8988T (cell line): ENCODE measurements at places on chromosomes 3 and 15.

DNA sequence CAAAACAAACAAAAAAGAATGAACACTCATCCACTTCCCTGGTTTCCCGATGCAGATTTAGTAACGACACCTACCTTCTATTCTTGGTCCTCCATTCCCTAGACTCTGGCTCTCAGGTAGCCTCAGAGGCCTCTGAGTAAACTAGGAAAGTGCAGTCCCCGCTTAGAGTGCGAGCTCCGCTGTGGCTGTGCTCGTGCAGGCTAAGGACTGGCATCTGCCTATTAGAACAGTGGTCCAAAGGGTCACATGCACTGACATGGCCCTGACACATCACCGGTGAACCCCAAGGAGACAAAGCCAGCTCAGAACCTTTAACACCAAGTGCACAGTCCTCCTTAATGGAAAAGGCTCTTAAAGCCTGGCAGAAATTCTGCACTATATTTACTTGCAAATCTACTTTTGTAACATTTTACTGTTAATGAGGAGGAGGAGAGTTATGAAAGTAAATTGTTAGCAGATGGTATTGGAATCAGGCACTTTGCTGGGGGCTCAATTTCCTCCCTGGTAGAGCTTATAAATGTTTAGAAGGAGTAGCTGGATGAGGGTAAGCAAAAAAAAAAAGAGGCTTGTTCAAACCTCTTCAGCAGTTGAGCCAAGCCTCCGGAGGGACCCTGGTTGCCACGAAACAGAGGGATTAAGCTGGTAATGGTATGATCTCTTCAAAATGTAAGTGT is 31.1 kb downstream of the VGLL4 start:
- DNase-seq = no peak

DNA sequence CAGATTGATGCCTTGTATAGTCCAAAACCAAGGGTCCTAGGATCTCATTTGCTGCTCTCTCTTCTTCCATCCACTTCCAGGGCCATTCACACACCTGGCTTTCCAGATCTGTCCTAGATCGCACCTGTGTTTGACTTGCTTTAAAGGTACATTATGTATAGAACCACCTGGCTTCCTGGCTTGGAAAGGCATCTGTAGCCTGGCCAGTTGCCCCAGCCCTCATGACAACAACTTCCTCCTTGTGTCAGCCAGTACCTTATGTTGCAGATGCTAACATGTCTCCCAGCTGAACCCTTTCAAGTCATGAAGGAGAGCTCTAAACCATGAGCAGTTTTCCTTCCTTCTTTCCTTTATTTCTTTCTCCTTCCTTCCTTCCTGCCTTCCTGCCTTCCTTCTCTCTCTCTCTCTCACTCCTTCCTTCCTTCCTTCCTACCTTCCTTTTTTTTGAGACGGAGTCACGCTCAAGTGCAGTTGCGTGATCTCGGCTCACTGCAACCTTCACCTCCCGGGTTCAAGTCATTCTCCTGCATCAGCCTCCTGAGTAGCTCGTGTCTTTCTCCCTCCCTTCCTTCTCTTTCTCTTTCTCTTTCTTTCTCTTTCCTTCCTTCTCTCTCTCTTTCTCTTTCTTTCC is 2.5 kb upstream of the HTR3C start:
- DNase-seq = no peak

DNA sequence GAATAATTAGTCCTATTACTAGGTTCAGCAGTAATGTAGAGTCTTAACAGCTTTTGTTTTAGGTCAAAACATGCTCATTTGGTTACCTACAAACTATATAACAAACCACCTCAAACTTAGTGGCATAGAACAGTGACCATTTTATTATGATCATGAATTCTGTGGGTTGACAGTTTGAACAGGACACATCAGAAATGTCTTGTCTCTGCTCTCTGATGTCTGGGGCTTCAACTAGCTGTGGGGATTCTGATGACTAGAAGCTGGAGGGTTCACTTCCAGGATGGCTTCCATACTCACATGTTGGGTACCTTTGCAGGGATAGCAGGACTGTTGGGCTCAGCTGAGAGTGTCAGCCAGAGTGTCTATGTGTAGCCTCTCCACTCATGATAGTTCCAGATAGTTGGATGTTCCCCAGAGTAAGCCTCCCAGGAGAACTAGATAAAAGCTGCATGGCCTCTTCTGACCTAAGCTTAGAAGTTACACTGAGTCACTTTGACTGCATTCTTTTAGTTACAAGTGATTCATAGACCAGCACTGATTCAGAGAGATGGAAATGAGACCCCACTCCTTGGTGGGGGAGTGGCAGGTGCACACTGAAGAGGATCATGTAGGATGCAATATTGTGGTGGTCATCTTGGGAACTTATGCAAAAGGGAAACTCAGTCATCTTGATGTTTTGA is 32.6 kb downstream of the PLCL2 start:
- DNase-seq = no peak

DNA sequence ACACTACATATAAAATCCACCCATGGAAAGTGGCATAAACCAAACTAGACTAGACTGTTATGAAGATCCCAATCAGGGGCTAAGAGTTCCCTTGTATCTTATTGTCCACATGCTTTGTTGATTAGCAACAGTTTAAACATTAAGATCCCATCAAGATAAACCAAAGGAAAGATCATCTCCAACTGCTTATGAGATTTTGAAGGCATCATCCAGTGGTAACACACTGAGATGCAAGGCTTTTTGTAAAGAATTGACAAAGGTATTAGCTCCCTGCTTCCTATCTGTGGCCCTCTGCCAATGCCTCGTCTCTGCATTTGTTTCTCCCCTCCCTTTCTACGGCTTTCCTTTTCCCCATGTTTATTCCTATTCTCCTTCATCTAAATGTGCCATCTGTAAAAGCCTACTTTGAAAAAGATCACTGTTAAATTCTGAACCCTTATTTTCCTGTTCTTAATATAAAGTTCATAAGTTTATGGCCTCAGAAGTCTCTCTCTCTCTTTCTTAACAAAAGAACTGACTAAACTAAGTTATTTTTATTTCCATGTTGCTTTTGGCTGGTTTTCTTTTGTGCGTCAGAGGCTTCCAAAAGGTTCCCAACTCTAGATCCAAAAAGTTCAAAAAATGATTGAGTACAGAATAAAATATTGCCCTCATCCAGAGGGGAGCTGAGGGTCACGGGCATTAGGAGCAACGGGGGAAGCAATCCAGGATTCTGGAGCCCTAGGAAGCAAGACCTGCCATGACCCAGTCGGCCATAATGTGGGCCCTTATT is 5.5 kb downstream of the PLD1 start:
- DNase-seq = no peak

- DNase-seq = no peak
Observed at GRCh38 chr3:101720851-101721840, 3.3 kb upstream of the CEP97 start.

DNA sequence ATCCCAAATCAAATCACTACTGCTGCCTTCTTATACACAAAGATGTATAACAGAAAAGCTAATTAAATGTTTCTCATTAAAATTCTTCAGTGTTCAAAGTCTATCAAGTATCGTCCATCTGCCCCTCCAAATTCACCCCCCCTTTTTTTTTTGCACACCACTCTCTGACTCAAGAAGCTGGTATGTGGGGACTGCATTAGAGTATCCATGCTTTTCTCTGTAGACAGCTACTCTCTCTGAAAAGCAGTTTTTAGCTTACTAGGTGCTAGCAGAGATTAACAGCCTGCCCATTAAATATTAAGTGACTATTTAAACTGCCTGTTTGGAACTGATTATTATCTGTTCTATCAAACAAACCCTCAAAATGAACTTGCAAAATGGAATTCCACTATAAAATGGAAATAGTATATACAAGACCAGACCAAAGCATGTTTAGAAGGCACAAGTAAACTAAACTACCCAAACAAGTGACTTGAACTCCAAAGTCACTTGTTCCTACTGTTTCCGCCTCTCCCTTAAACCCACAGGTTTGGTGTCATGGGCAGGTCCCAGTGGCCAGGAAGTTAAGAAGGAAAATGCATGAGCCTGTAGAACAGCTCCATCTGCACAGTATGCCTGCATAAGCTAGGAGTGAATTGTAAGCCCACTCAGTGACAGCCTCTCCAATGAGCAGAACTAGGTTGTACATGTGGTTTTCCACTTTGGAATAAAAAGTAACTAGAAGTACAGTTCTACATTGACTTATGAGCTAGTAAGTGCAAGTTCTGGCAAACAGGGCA is 32.5 kb downstream of the GBE1 start:
- no peak for DNase-seq

DNA sequence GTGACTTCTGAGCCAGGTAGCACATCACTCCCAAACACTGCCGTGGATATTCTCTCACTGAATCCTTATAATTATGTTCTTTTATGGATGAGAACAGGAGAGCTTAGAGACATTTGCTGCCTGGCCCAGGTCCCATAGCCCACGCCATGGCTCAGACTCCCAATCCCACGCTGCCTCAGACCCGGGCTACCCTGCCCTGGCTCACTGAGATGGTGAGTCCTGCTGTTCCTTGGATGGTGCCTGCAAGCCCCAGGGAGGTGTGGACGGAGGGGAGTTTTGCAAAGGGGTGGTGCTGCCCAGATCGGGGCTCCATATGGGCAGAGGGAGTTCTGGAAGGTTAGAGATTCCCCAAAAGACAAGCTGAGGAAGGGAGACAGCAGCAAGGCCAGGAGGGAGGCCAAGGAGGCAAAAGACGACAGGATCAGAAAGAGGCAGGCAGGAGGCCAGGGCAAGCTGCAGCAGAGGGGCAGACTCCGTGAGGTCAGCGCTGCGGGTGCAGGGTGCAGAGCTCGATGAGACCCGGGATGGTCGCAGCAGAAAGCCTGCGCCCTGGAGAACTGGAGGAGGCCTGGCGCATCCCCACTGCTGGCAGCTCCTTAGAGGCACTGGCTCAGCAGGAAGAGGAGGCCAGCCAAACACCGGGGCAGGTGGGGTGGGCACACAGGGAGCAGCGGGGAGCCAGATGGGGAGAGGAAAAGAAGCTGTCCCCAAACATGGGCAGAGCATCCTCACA is 95.7 kb upstream of the ALDH1A3 start:
- no peak for DNase-seq

- DNase-seq = no peak
Observed at GRCh38 chr3:168489301-168489700, 393.6 kb upstream of the GOLIM4 start.

- no peak for DNase-seq
Observed at GRCh38 chr3:131551761-131552160, 49.0 kb upstream of the MRPL3 start.

GRCh38 chr3:119508172-119508845 is 10.0 kb downstream of the TIMMDC1 start:
- no peak for DNase-seq

DNA sequence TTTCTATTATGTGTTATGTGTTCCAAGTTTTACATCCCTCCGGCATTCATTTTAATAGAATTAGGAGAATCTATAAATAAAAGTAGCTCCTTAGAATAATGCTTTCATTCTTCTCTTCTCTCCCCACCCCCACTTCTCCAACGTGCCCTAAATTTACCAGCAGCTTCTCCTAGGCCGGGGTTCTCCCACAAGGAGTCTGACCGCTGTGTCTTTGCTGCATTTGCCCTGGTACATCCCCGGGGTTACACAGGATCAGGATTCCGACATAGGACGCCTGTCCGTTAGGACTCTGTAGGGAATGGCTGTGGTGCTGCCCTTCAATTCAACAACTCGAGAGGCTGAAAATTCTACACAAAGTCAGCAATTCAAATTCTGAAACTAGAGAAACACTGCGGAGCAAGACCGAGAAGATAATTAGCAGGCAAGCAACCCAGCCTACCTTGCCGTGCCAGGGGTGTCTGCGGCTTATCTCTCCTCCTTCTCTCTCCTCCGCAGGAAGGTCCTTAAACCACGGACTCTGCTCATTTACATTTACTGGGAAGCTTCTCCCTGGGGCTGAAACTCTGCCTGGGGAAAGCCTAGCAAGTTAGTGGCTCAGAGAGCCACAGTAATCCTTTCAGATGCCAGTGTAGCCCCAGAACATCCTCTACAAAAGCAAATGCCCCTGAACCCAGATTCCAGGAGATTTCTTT is 18.8 kb downstream of the PCSK6 start:
- DNase-seq = no peak

GRCh38 chr15:99435877-99436541 is 129.8 kb upstream of the MEF2A start:
- no peak for DNase-seq

DNA sequence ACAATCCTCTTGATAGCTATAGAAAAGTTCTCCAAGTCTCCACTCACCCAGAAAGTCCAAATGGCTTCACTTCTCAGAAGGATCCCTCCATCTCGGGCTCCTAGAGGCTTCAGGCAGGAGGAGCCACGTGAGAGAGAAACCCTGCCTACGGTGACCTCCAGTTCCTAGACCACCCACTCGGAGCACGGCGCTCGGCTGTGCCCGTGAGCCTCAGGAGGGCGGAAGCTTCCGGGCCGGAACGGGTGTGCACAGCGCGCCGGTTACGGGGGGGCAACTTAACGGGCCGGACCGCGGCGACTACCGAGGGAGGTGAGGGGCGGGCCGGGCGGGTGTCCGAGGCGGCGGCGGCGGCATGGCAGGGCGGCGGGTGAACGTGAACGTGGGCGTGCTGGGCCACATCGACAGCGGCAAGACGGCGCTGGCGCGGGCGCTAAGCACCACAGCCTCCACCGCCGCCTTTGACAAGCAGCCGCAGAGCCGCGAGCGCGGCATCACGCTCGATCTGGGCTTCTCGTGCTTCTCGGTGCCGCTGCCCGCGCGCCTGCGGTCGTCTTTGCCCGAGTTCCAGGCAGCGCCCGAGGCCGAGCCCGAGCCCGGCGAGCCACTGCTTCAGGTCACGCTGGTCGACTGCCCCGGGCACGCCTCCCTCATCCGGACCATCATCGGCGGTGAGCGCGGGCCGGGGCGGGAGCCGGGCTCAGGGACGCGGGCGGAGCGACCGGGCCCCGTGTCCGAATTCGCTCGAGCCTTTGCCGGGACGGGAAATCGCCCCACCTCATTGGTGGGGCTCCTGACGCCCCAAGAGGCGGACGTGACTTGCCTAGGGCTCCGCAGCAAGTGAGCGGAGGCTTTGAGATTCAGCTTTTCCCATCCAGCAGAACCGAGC is at the start of gene EEFSEC:
EEFSEC (plus strand) TSS at position 326 of the 886 bp plus-strand sequence; CDS start at position 353, 27 bp downstream.
- peak; percentile 44 for DNase-seq

GRCh38 chr15:80852676-80853075 is 73.5 kb downstream of the CEMIP start:
- DNase-seq = no peak

- DNase-seq = no peak
Observed at GRCh38 chr3:134126153-134126552, 96.4 kb upstream of the SLCO2A1 start.

DNA sequence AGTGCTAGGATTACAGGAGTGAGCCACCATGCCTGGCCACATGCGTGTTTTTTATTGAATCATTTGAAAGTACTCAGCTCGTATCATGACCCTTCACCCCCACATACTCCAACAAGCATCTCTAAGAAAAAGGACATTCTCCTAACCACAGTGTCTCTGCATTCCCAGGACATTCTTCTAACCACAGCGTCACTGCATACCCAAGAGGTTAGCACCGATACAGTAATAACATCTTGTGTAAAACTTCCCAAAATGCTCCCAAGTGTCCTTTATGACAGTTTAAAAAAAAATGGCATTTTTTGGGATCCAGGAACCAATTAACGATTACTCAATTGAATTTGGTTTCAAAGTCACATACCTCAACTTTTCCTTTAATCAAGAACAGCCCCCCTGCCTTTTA is 39.6 kb downstream of the FLNB start:
- no peak for DNase-seq

GRCh38 chr3:176584413-176585176 is 612.7 kb downstream of the TBL1XR1 start:
- DNase-seq = no peak
